ENCODE measurements at places on chromosomes 4 and X. TPM values are rescaled to one million over a fixed set of nuclear protein-coding genes. Genes with fewer than 3 reads are reported as not detected.

The USP17L26 gene
- total RNA-seq, result not detected

The PDCL2 gene
- 0.34 TPM for total RNA-seq

The MRPS18C gene
- 32.1 TPM for total RNA-seq

The SOD3 gene
- total RNA-seq, result not detected

The GYPE gene
- not detected for total RNA-seq

The SCFD2 gene
- total RNA-seq, result 37.4 TPM

The RASL11B gene
- 2.6 TPM for total RNA-seq

The DCHS2 gene
- total RNA-seq, result under 0.01 TPM

The HS6ST2 gene
- 14.0 TPM for total RNA-seq

The ERAS gene
- not detected for total RNA-seq

The TMPRSS11A gene
- total RNA-seq, result 0.50 TPM

The CPE gene
- 20.8 TPM for total RNA-seq

The SLC9A7 gene
- 24.3 TPM for total RNA-seq

The ING2 gene
- 17.4 TPM for total RNA-seq

The DCAF12L2 gene
- total RNA-seq, result not detected

The CLIC2 gene
- total RNA-seq, result 0.14 TPM

The FHDC1 gene
- total RNA-seq, result 11.4 TPM

The ADGRL3 gene
- total RNA-seq, result 0.36 TPM

The SYNPO2 gene
- 2.6 TPM for total RNA-seq

The MAGED4 gene
- total RNA-seq, result 0.57 TPM

The FTSJ1 gene
- 96.5 TPM for total RNA-seq

The USP53 gene
- total RNA-seq, result 48.8 TPM

The MSANTD1 gene
- 0.78 TPM for total RNA-seq

Data from nasal cavity respiratory epithelium epithelial cell of viscerocranial mucosa (primary cell).